ENCODE measurements at places on chromosomes 1 and 21.
A peak's percentile ranks its signal among the peaks of the same experiment; 100 is the strongest.

GRCh38 chr1:43472087-43472462 lies 18.3 kb upstream of the HYI start:
- no peak for DNase-seq

DNA sequence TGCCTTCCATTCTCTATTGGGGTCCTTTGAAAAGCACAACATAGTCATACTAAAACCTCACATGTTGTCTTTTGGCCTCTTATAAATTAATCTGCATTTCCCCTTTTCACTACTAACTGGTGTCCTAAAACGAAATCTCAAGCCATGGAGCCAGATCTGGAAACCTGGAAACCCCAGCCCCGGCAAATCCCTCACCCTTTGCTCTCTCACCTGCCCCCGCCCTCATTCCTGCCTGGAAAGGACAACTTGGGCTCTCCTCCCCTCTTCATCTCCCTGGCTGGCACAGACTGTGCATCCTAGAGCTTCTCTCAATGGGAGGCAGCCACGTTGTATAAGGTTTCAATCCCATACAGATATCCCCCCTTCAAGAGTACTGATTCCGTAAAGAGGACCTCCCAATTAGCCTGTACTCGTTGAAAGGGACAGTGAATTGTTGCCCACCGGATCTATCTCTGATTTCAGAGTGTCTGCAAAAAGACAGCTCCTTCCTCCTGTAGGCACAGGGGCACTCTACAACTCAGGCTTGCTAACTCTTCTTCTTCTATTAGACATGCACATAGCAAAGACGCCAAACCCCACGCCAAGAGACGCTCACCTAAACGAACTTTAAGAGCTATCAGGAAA lies 1.4 kb downstream of the DUSP10 start:
- no peak for DNase-seq

DNA sequence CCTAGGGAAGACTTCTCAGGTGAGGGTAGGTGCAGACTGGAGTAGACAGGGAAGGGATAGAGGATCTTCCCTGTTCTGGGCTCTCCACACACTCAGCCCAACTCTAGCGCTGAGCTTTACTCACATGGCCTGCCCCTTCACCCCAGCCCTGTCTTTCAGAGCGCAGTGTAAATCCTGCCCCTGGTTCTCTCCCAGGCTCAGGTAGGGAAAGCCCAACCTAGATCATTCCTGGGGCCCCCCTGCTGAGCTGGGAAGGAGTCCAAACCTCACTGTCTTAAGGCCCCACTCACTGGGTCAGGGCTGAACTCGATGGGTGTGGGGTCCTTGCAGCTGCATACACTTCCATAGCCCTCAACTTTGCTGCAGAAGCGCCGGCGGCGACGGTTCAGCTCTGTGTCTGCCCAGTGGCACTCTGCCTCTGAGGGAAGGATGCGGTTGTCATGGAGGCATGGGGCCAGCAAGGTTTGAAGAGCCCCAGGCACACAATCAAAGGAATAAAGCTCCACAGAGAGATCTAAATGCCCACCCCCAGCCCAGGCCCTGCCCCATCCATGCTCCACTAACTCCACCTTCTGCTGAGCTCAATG lies 4.2 kb downstream of the POMGNT1 start:
- no peak for DNase-seq

GRCh38 chr1:26291433-26291832 lies 11.5 kb downstream of the SH3BGRL3 start:
- no peak for DNase-seq

- DNase-seq: no peak
These were observed 45.8 kb downstream of the MIGA1 start for GRCh38 chr1:77825131-77825709.

GRCh38 chr1:164587617-164588501 lies 28.9 kb downstream of the PBX1 start:
- no peak for DNase-seq

DNA sequence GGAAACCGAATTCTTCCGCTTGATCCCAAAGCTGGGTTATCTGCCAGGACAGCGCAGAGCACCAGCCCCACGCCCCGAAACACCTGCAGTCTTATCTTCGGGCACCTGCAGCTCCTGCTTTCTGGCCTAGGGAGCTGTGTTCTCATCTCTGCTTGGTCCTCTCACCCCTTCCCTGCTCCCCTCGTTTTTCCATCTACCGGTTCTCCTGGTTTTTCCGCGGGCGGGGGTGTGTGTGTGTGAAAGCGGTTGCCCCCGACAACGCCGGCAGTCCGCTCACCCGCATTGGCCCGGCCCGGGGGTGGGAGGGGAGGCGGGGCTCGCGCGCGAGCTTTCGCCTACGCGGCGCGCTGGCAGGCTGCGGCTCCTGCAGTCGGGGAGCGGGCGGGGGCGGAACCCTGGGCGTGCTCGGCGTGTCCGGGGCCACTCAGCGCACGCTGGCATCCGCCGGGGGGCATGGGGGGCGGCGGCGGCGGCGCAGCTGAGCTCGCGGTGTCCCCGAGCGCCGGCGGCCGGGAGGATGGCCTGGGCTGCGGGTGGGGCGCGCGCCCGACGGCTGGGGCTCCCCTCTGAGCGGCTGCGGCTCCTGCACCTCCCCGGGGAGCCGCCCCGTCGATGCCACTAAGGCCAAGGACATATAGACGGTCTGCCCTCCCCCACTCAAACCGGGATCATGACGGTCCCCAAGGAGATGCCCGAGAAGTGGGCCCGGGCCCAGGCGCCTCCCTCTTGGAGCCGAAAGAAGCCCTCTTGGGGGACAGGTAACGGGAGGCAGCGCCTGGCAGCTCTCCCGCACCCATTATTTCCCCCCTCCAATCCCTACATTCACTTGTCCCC lies 3.2 kb downstream of the ATP8B2 start:
- DNase-seq: peak; percentile 81

- no peak for DNase-seq
These were observed 136.8 kb downstream of the RUNX1 start for GRCh38 chr21:34912022-34912945.

- no peak for DNase-seq
These were observed 43.8 kb downstream of the KIRREL1 start for GRCh38 chr1:158037008-158037865.

GRCh38 chr1:201585093-201585483 lies 46.2 kb downstream of the NAV1 start:
- no peak for DNase-seq

DNA sequence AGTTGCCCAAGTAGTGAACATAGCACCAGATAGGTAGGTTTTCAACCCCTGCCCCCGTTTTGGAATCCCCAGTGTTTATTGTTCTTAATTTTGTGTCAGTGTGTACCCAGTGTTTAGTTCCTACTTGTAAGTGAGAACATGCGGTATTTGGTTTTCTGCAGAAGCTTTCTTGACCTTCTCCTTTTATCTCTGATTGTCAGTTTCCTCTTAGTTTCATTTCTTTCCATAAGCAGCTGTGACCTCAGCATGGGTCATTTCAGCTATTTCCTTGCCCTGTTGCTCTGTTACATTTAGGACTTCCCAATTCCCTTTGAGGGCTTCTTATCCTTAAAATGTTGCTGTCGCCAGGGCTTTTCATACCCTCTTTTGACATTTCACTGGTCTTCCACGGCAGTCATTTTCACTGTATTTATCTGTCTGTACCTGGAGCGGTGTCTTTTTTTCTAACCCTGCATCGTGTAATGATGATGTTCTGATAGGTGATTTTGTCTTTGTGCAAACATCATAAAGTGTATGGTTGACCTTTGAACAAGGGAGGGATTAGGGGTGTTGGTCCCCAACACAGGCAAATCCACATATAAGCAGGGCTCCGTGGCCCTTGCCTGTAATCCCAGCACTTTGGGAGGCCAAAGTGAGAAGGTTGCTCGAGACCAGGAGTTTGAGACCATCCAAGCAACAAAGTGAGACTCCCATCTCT lies 15.0 kb downstream of the ITSN1 start:
- DNase-seq: no peak

DNA sequence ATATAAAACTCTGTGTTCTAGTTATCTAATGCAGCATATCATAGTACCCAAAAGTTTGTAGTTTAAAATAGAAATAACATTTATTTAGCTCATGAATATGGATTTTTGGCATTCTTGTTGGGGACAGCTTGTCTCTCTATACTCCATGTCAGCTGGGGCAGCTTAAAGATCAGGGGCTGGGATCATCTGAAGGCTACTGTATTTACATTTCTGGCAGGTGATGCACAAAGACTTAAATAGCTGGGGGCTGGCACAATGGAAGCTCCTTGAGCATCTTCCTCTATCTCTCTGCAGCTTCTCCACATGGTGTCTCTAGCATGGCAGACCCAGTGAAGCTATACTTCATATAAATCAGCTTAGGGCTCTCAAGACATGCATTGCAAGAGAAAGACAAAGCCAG lies 55.6 kb upstream of the DAB1 start:
- DNase-seq: no peak

DNA sequence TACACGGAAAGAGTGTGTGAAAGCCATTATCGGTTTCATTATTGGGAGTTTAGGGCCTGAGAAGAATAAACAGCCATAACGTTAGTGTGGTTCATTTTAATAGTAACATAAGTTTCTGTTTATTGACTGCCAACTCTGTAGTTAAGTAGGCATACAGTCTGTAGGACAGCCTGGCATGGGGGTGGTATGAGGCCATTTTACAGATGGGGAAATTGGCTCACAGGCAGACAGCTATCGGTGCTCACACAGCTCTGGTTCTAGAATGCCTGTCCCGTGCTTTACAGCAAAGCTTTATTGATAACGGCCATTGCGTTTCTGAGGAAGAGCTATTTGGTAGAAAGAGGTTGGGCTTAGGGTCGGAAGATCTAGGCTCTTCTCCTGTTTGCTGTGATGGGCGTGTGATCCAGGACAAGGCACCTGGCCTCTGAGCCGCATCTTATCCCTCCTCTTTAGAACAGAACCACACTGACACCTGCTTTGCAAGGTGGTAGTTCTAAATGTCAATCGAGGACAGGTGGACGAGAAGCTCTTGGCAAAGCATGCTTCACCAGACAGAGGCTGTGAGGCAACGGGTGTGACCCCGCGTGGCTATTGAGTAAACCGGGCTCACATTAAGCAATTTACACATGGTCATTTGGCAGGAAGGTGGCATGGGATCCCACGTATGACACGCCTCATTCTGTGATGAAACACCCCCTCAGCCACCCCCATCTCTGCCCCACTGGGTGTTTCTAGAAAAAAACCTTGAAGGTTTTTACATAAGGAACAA lies 14.9 kb downstream of the ETS2 start:
- DNase-seq: no peak

- no peak for DNase-seq
These were observed 565.2 kb upstream of the ADAMTS5 start for GRCh38 chr21:27532076-27532475.

DNA sequence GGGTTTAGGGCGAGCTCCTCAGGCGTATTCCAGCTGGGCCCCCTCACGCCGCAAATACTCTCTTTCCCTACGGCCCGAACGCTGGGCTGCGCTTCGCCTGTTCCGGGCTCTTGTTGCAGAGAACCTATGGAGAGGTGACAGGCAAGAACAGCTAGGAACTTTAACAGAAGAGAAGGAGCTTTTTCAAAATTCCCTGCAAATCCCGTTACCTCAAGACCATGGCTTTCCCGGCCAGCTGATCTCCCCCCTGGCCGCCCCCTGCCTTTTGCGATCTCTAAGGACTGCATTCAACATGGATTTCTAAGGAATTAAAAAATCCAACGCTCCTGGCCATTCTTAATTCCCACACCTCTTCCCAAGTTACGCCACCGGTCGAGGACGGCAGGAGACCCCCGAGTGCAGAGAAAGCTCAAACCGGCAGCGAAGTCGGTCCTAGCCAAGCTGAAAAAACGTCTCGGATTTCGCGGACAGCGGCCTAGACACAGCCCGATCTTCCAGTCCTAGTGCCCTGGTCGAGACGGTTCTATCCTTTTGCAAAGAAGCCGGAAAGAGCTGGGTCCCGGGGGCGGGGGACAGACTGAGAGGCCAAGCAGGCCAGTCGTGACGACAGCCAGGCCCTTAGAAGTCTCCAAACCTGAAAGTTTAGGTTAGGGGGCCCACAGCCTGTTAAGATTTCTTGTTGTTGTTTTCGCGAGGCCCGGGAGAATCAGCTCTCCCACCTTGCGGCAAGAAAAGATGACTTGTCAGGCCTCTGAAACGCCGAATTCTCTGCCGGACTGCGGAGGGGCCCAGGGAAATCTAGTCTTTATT lies 1.1 kb upstream of the TBX15 start:
- DNase-seq: no peak

DNA sequence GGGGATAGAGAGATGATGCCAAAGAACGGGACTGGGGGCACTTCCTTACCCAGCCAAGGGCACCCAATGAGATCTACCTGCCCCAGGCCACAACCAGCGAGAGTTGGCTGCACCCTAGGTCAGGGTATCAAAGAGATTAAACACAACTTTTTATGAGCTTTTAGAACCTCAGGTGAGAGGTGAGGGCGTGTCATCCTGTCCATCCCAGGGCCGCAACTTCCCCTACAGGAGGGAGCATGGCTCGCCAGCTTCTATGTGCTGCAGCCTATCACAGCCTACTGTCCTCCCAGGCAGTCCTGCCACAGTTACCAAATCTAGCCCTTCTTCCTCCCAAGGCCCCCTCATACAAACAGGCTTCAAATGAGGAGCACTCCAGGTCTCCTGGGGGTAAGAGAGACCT lies 12.9 kb downstream of the TMEM9 start:
- no peak for DNase-seq

DNA sequence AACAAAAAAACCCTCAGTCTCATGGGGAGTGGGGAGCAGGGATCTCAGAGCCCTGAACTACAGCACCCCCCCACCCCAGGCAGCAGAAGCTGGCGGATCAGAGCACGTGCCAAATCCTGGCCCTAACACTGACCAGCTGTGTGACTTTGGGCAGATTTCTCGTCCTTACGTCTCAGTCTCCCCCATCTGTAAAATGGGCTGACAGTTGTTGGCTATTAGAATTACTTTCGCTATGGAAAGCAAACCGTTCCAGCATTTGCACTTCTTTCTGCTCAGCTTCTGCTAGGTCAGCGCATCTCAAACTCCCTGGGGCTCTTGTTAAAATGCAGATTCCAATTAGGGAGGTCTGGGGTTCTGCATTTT lies 15.5 kb downstream of the TNFRSF8 start:
- no peak for DNase-seq

- no peak for DNase-seq
These were observed 228.8 kb upstream of the IRF2BP2 start for GRCh38 chr1:234838820-234839219.

DNA sequence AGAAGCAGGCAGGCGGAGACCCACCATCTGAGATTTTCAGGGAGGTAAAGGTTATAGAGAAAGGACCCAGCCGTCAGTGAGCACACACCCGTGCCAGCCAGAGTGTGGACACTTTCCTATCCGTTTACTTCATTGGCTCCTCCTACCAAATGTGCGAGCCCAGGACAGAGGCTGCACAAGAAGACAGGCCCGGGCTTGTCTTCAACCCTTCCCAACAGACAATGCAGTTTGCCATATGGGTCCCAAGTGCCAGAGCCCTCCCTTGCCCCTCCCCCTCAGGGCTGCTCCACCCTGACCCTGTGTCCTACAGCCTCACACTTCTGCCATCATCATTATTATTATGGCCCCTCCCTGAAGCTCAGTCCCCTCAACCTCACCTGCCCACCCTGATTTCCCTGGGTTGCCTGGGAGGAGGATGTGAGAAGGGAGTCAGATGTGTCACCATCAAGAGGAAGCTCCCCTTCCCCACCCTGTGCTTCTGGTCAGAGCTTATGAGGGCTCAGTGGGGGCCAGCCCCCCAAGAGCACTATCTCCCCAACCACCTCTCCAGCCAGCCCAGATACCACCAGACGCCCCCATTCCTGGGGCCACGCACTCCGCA lies 9.4 kb downstream of the LAPTM5 start:
- no peak for DNase-seq

- no peak for DNase-seq
These were observed 49.0 kb downstream of the TOMM20 start for GRCh38 chr1:235079443-235080296.
